ENCODE measurements at places on chromosomes 5 and 9.

GRCh38 chr9:91734371-91734981 is 215.6 kb downstream of the ROR2 start:
- DNase-seq = peak; percentile 76

GRCh38 chr5:35741971-35742370 is 114.7 kb upstream of the IL7R start:
- DNase-seq = no peak

- peak; percentile 70 for DNase-seq
Observed at GRCh38 chr9:93682155-93682968, 106.0 kb downstream of the PHF2 start.

DNA sequence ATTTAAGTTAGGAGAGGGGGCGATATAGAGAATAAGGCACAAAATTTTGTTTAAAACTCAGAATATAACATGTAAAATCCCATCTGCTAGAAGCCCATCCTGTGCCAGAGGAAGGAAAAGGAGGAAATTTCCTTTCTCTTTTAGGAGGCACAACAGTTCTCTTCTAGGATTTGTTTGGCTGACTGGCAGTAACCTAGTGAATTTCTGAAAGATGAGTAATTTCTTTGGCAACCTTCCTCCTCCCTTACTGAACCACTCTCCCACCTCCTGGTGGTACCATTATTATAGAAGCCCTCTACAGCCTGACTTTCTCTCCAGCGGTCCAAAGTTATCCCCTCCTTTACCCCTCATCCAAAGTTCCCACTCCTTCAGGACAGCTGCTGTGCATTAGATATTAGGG is 18.3 kb downstream of the MOCS2 start:
- DNase-seq = no peak

DNA sequence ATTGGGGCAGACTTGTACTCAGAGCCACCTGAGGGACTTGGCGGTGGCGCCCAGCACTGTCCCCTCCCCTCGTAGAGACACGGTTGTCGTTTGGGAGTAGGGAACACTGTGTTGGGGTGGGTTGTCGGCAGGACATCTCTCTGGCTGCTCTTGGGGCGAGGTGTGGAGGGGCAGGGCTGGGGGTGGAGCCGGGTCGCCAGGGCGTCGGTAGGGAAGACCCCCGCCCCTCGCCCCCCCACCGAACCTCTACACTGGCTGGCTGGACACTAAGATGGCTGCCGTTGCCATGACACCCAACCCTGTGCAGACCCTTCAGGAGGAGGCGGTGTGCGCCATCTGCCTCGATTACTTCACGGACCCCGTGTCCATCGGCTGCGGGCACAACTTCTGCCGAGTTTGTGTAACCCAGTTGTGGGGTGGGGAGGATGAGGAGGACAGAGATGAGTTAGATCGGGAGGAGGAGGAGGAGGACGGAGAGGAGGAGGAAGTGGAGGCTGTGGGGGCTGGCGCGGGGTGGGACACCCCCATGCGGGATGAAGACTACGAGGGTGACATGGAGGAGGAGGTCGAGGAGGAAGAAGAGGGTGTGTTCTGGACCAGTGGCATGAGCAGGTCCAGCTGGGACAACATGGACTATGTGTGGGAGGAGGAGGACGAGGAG is 778 bp downstream of the TRIM41 start:
- no peak for DNase-seq

DNA sequence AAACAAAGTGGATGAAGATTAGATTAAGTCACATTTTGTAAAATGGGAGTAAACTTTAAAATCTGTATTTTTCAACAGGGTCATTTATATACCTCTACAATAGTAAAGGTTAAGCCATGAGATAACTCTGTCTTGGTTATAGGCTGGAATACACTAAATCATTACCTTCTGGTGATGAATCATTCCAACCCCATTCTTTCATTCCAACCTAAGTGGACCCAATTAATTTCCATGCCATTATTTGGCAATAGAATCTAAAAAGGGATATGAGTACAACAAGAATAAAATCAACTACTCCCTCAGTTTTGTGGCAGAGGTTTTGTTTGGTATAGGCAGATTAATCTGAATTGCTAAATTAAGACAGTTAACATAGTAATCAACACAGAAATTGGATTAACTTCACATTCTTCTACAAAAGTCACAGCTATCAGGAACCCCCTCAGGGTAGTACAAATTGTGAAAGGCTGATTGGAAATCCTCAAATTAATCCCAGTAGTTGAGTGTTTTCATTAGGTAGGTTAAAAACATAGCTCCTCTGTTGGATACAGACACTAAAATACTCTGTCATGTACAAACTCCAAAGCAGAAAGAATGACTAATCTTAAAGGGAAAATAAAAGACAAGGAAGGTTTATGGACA is 54.2 kb downstream of the ELAVL2 start:
- no peak for DNase-seq

GRCh38 chr5:135842737-135843136 is 8.3 kb downstream of the SLC25A48 start:
- no peak for DNase-seq

DNA sequence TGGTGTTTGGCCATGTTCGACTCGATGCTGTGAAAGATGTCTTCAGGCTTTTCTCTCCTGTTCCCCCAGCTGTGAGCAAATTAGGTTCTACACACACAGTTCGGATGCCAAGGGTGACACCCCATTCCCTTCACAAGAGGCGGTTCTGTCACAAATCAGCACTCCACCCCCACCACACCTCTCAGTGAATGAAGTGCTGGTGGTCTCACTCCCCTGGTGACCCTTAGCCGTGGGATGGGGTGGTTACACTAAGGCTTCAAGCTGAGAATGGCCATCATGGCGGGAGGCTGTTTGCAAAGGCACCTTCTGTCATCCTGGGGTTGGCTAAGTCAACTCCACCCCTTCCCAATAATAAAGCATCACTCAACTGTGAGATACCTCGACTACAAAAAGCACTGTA is 26.4 kb downstream of the AMBP start:
- DNase-seq = no peak

- no peak for DNase-seq
Observed at GRCh38 chr9:74037274-74037673, 459.9 kb upstream of the RORB start.

DNA sequence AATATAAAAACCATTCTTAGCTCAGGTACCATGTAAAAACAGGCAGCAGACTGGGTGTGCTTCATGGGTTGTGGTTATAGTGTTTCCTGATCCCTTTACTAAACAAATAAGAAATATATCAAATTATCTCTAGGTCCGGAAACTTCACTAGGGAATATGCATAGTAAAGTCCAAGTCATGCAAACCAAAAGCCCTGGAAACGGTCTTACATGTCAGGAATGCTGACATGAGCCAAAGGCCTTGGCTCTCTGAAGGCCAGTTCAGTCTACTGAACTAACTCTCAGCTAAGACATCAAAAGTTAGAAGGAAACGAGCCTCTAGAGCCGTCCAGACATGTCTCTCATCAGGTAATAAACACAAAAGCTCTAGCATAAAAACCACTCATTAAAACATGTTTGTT is 778.9 kb upstream of the ZNF608 start:
- no peak for DNase-seq

- DNase-seq = no peak
Observed at GRCh38 chr5:51091816-51092215, 291.4 kb upstream of the ISL1 start.

- no peak for DNase-seq
Observed at GRCh38 chr9:8155706-8156105, 356.1 kb upstream of the DMAC1 start.

DNA sequence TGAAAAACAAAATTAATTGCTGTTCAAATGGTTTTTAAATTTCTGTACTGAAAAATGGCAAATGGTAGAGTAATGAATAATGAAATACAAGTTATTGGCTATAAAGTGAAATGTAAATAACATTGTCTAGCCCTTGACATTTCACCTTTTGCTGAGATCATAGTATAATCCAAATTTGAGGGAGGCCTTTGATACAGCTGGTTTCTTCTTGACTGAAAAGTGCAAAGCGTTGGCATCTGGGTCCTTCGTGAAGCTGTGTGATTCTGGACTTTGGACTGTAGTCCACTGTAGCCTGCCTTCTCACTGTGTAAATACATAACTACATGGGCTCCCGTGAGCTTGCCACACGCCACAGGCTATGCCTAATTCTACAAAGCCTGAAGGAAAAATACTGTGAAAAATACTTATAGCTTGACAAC is 52.3 kb downstream of the ARHGEF28 start:
- peak; percentile 60 for DNase-seq

DNA sequence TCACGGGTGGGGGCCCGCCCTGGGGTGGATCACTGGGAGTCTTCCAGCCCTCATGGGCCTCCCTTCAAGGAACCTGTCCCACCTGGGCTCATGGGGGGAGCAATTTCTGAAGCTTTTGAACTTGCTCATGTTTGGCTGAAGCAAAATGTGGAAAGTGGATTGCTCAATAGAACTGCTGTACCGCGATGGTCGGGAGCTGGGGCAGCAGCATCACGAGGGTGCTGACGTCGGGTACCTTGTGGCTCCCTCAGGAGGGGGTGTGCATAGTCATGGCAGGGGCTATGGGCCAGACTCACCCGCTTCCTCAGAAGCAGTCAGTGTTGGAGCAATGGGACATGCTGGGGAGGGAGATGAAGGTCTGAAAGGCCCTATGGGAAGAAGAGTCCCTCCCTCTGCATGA is 57.9 kb downstream of the PRRT1B start:
- DNase-seq = no peak

DNA sequence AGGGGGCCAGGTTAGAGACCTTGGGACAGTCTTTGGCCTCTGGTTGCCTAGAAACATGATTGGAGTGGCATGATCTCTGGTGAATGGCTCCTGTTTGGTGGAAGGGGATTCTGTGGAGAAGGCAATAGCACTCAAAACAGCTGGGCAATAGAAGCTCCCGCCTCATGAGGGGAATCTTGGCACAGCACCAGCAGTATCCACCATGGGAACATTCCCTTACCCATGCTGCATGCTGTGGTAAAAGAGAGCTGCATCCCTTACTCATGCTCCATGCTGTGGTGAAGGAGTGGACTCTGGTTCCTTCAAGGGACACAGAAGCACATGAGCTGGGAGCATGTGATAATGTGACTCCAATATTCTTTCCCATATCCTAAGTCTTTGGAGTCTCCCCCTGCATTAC is 160.6 kb downstream of the PJA2 start:
- no peak for DNase-seq

DNA sequence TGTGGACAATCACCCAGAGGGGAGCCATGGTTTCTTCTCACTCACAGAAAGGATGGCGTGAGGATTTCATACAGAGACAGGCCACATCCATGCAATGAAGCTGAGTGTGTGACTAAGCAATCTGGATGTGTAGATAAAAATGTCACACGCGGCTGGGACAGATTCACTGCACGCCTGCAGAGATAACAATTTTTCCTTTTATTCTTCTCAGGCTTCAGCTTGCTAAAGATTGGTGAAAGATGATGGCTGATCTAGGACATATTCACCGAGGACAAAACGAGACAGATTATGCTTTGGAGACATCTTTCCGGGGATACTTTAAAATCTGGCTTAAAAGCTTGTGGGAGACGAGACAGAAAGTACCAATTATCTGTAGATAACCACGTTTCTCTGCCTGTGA is 313.9 kb upstream of the TRPC7 start:
- DNase-seq = no peak

GRCh38 chr5:773517-774264 is 10.8 kb downstream of the ZDHHC11B start:
- no peak for DNase-seq

DNA sequence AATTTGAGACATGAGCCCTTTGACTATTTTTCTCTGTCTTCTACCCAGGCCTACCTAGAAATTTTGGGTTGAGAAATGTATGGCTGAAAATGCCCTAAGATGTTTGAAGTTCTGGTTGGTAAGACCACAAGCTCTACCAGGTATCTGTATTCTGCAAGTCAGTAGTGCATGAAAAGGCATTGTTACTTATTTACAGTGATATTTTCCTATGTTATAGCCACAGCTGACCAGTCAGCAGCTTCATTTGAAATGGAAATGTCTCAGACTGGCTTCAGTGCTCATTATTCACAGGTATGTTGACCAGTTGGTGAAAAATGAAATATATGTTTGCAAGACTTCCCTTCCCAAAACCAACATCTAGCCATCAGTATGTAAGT is 91.9 kb upstream of the ITGA2 start:
- DNase-seq = no peak

GRCh38 chr5:90640484-90641059 is 82.0 kb downstream of the ADGRV1 start:
- no peak for DNase-seq

DNA sequence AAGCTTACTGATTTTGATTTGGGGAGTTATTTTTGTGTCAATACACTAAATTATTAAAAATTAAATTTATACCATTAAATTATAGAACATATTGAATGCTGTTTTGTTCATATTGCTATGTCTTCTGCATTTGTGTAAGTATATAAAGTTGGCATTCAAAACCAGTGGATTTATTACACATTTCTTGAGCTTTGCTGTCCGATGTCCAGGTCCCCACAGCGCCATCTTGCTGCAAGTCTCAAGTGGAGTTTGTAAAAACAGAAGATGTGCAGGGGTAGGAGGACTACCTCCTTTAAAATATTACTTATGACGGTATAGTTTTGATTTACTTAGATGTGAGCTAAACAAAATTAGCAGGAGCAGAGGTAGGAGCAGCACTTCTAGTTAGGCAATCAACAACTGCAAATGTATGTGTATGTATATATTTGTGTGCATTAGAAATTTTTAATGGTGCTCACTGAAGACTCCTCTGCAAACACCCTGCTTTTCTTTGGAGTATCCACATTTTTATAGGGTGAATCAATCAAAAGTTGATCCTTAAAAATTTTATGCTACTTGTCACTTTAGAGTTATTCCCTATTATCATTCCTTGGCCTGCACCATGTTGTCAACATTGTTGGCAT is 37.4 kb downstream of the CPEB4 start:
- peak; percentile 55 for DNase-seq

GRCh38 chr5:110054240-110054639 is 364.5 kb downstream of the MAN2A1 start:
- DNase-seq = peak; percentile 27

- DNase-seq = peak; percentile 28
Observed at GRCh38 chr5:74143721-74144330, 496.7 kb downstream of the ENC1 start.

- DNase-seq = no peak
Observed at GRCh38 chr5:179421144-179421901, 76.1 kb upstream of the ADAMTS2 start.

DNA sequence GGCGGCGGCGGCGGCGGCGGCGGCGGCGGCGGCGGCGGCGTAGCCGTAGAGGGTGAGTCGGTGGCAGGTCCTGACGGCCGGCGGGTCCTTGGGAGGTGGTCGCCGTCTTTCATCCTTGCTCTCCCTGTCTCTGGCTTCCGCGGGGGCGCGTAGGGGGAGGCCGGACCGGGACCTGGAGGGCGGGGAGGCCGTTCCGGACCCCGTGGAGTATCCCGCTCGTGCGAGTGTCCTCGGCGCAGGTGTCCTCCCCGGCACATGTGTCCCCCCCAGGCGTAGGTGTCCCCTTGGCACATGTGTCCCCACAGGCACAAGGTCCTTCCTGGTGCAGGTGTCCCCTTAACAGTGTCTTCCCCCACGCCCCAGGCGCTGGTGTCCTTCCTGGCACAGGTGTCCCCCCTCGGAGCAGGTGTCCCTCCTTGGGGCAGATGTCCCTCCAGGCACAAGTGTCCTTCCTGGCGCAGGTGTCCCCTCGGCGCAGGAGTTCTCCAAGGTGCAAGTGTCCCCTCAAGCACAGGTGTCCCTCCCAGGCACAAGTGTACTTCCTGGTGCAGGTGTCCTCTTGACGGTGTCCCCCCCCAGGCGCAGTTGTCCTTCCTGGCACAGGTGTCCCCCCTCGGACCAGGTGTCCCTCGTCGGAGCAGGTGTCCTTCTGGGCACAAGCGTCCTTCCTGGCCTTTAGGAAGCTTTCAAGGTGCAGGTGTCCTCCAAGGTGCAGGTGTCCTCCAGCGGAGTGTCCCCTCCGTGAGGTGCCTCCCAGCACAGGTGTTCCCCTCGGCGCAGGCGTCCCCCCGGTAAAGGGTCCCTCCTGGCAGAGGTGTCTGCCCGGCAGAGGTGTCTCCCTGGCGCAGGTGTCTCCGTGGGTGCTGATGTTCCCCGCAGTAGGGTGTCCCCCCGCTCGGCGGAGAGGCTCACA is 519 bp downstream of the EXOC3 start:
- DNase-seq = peak; percentile 25
